ENCODE measurements at places on chromosomes 12 and 14.

GRCh38 chr14:66507181-66507721, 696 bp upstream of the GPHN start:
- DNase-seq: no peak

DNA sequence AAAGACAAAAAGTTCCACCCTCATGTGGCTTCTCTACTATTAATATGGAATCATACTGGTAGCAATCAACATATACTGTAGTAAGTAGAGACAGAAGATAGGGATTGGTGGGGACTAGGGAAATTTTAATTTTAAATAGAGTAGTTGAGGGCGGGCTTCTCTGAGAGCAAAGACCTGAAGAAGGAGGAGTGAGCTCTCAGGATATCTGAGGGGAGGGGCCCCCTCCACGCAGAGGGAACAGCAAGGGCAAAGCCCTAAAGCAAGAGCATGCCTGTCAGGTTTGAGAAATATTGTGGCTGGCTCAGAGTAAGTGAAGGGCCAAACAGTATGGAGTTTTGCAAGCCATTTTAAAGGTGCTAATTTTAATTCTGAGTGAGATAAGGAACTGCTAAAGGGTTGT, 64.3 kb downstream of the PCNX1 start:
- no peak for DNase-seq

GRCh38 chr14:100278702-100279101, 27.5 kb downstream of the SLC25A29 start:
- no peak for DNase-seq

- no peak for DNase-seq
Measured at GRCh38 chr14:87002776-87003175, 990.2 kb downstream of the GALC start.

DNA sequence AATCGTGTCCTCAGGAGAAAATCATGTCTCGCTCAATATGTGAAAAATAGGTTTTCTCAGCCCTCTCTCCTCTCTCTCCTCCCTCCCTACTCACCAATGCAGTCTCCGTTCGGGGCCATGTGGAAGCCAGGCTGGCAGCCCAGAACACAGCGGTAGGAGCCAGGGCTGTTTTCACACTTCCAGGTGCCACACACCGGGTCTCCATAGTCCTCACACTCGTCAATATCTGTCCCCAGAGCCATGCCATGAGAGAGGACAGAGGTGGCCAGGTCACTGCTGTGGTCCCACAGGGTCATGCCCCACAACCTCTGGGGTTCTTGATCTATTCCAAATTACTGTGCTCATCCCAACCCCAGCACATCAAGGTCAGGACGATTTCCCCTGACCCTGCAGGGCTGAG, 13.5 kb downstream of the ISCA2 start:
- no peak for DNase-seq

GRCh38 chr12:11171969-11172675, 1.1 kb downstream of the SMIM10L1 start:
- no peak for DNase-seq

GRCh38 chr14:59407246-59408010, 57.8 kb downstream of the GPR135 start:
- DNase-seq: no peak
